ENCODE measurements at places on chromosomes 7 and 10. TPM values are rescaled to one million over a fixed set of nuclear protein-coding genes. Genes with fewer than 3 reads are reported as not detected.

GRCh38 chr7:105743351-105744090 is 132.9 kb downstream of the ATXN7L1 start:
- no peak for DNase-seq

ARHGAP22 gene
- 13.8 TPM for polyA plus RNA-seq

GRCh38 chr7:103940382-103941268 is 48.8 kb downstream of the RELN start:
- no peak for DNase-seq

GRCh38 chr10:94402204-94402842 is at the start of gene TBC1D12:
TBC1D12 (plus strand) TSS chr10:94402541; CDS start chr10:94402614, 73 bp downstream.
- peak; percentile 95 for DNase-seq

CCL24 gene
- not detected for polyA plus RNA-seq

GRCh38 chr7:27240015-27240731 is 2.4 kb upstream of the EVX1 start:
- no peak for DNase-seq

Measured in SK-N-SH (cell line).